ENCODE measurements at places on chromosomes 5 and 9.

GRCh38 chr9:16768816-16769215 is 101.7 kb downstream of the BNC2 start:
- DNase-seq, result no peak

DNA sequence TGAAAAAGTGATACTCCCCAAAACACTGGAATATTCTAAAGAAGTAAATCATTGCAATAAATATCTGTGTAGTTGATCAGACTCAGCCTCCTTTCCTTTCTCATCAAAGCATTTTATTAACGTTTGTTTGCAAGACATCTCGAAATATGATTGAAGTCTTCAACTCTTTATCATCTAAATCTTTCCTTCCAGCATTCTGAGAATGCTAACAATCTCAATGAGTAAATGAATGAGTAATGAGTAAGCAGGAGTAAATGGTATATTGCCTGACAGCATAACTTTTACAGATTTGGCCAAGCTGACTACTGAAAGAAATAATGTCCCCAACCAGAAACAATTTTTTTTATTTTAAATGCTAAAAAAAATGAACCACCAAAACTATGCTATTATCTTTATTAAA is 157.1 kb downstream of the SLCO4C1 start:
- no peak for DNase-seq

DNA sequence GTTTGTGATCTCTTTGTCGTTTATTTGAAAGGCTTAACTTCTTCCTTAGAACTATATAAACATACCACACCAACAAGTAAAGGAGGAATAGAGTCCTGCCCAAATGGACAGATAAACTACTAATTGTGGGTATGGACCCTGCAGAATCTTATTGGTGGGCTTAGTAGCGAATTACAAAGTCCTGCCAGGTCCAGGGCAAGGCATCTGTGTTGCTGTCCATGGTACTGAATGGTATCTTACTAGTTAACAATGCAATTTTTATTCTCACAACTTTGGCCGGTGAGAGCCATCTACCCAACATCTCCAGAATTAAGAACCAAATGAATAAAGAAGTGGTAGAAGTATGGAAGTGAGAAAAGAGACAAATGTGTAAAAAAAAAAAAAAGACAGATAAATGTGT is 1782.4 kb upstream of the WWC1 start:
- DNase-seq, result no peak

GRCh38 chr5:23606927-23607326 is 99.5 kb downstream of the PRDM9 start:
- DNase-seq, result no peak

- no peak for DNase-seq
Measured at GRCh38 chr9:70493029-70493428, 78.6 kb upstream of the KLF9 start.

DNA sequence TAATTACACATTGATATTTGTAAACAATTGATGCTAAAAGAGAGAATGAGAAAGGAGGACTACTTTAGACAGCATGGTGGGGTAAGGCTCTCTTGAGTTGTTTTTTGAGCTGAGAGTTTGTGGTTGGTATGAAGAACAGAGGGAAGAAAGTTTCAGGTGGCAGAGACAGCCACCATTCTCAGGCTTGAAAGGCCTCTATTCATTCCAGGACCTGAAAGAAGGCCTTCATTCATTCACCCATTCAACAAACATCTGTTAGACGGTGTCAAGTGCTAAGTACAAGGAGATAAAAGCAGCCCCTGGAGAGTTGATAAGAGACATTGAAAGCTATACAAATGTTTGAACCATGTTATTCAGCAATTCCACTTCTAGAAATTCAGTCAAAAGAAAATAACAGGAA is 21.7 kb upstream of the ADAM19 start:
- no peak for DNase-seq

- peak; percentile 43 for DNase-seq
Measured at GRCh38 chr5:123088031-123088805, 823 bp upstream of the PRDM6 start.

DNA sequence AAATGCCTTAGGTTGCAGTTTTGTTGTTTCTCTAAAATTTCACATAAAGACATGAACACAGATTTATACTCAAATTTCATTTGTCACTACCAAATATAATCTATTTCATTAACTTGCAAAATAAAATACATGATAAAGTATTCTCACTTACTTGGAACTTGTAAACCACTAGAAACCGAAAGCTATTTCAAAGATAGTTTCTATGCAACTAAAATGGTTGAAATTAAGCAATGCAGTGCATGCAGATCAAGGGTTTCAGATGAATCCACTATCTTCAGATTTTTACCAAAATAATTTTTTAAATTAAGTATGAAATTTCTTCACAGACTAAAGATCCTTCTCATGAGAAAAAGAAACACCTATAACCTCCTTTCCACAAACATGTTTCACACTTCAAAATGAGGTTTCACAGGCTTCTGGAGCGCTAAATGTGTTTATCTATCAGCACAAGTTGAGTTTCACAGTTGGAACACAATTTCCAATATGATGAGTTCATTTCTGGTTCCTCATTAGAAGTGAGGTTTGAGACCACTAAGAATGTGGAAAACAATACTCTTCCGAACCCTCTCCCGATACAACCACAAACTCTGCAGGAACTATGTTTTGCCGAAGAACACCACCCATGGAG is 63.9 kb downstream of the EPB41L4A start:
- DNase-seq, result no peak

DNA sequence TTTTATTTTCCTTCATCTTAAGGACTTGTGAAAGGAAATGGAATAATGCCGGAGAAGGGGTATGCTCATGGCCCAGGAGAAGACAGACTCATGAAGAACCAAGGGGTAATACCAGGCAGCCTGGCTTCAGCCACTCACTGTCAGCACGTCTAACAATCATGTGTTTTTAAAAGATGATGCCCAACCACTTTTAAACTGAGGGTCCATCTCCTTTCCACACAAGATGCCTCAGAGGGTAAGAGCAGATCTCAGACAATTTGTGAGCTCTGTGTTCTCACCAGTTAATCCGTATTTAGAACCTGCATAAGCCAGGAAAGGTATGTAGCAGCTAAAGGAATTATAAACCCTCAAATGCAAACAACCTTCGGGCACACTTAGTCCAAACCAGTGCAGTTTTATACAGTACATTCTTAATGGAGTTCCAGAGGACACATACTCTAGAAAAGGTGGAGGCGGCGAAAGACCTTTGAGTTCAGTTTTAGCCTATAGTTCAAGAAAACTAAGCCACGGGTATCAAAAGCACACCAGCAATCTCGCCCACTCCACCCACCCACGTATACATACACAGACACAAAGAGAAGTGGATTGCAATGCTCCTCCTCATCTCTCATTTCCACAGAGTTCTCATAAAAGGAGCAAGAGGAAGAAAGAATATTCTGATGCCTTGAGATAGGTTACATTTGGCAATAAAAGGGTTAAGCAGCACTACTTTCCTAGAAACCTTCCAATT is 2.6 kb downstream of the DIAPH1 start:
- DNase-seq, result no peak

All from GM13977 (cell line).